HS-27A (cell line): ENCODE measurements at places on chromosomes 5 and 9.

DNA sequence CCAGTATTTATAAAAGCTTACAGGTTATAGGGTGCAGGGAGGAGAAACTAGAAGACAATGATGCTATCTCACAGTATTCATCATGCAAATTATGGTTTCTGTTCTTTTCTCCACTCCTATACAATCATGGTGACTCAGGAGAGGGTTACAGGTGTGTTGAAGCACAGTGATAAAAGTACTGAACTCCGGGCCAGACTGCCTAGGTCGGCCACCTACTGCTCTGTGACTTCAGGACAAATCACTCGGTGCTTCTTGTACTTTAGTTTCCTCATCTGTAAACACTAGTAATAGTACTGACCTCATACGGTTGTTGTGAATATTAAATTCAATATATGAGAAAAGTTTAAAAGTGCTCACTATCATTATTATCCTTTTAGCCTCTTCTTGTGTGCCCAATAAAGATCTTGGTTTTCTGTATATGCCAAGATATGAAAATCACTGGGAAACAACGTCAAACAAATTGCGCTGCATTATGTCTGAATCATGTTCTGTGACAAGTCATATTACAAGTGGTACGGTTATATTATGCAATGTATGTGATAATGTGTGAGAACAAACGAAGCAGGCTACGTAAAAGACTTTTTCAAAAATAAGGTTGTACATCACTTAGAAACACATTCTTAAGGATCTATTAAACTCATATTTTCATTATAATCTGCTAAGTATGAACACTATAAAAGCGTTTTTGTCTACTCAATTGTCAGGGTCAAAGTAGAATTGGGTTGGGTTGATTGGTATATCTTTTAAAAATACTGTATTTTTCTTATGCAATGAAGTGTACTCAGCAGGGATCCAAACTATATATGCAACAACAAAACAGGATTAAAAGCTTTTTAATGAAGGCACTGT is 153.3 kb downstream of the EFNA5 start:
- no peak for DNase-seq

- no peak for DNase-seq
Measured at GRCh38 chr5:168179192-168179593, 112.3 kb upstream of the WWC1 start.

- DNase-seq = no peak
Measured at GRCh38 chr5:58094031-58094430, 365.9 kb downstream of the PLK2 start.

DNA sequence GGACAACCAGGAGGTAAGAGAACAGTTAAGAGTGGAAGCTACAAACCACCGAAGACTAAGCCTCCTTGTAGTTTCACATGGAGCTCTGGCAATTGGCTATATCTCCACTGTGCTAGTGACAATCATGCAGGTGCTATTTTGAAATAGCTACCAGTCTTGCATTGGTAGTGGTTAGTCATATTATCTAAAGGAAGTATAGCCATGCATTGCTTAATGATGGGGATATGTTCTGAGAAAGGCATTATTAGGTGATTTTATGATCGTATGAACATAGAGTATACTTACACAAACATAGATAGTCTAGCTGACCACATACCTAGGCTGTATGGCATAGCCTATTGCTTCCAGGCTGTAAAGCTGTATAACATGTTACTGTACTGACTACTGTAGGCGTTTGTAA is 28.4 kb downstream of the HSDL2 start:
- DNase-seq = no peak

DNA sequence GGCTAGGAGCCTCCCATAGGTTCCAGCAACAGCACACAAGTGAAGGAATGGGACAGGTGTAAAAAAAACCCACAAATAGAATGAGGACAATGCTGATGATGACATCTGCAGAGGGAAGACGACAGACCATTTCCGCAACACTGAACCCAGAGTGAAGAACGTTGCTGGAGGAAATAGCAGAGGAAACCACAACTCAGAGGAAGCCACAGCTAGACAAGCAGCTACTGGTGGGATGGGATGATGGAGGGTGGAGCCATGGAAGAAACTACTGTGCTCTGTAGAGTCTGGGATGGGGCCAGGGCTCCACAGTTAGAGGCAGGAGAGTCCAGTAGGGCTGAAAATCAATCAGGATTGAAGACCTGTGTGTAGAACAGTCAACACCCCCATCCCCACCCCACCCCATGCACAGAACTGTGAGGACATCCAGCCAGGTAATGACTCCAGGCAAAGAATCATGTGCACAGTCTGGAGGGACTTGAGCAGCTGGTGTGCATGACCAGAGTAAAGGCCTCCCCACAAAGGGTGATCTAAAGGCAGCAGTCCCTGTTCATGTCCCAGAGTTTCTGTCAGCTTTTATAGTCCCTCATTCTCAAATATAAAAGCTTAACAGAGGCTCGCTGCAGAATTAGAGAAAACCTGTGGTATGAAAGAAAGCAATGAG is 65.2 kb upstream of the SPIN1 start:
- no peak for DNase-seq
